Pulmonary artery endothelial cell (primary cell): ENCODE measurements at places on chromosomes 6 and 20.

DNA sequence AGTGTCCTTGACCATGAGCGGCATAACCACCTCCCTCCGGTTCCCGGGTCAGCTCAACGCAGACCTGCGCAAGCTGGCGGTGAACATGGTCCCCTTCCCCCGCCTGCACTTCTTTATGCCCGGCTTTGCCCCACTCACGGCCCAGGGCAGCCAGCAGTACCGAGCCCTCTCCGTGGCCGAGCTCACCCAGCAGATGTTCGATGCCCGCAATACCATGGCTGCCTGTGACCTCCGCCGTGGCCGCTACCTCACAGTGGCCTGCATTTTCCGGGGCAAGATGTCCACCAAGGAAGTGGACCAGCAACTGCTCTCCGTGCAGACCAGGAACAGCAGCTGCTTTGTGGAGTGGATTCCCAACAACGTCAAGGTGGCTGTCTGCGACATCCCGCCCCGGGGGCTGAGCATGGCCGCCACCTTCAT lies 4.9 kb downstream of the TUBB1 start:
- no peak for DNase-seq

- no peak for DNase-seq
Observed at GRCh38 chr6:113809826-113810225, 47.3 kb upstream of the MARCKS start.

- DNase-seq, result no peak
Observed at GRCh38 chr6:112906726-112907125, 559.6 kb downstream of the RFPL4B start.

DNA sequence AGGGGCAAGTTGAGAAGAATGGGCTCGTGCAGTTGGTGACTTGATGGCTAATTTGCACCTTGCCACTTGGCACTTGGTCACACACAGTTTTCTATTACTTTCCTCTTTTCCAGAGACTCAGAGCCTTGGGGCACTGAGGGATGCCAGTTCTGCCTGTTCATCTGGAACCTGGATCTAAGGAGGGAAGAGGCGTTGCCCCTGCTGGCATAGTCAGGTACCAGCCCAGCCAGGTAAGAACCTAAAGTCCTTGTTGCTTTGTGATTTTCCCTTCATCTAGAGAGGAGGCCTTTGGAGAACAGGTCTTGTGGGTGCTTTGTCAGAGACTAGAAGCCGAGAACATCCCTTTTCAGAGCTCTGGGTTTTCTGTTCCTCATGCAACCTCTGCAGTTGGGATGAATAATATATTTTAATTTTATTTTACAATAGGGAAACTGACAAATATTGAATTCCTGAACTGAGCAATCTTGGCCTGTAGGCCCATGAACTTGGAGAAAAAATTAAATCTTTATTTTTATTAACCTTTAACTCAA lies 11.4 kb downstream of the SYTL3 start:
- no peak for DNase-seq

DNA sequence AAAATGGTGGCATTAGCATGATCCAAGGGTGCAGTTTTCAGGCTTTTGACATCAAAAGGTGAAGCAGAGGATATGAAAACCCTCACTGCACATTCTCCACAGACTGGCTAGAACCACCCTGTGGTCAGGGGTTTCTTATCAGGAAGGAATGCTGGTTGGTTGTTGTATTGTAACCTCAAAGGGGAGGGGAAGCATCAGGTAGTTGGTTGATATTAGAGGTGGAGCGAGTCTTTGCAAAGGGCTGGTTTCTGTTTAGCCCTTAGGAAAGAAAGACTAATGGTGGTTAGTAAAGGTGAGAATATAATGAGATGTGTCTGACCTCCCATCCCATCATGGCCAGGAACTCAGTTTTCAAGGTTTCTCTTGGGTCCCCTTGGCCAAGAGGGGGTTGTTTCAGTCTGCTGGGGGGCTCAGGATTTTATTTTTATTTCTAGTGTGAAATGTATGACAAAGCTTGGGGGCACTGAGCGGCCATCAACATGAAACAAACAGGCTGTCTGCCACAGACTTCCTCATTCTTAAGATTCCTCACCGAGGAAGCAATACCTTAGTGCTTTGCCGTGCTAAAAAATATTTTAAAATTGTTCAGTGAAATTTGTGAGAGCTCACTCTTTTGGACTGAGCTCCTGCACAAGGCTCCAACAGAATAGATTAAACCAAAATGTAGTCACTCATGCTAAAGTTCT lies 47.5 kb upstream of the PROKR2 start:
- no peak for DNase-seq

DNA sequence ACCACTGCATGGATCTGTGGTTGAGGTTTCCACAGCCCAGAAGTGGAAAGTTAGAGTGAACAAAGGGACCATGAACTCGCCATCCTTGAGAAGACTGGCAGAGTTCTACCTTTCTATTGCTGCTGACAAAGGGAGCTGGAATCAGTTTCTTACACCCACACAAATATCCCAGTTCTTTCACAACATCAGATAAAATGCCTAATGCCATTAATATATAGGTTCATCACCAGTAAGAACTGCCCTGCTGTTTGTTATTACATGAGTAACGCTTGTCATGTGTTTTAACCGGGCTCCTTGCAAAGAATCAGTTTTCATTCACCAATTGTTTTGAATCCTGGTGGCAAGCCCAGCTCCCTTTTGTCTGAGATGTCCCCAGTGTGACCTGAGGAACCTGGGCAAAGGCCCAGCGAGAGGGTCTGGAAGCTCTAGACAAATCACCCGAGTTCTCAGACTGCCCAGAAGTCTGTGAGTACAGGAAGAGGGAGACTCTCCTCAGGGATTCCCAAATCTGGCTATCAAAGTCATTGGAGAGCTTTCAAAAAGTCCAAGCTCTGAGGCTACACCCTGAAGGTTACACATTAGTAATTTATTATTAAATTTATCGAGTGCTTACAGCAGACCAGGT lies 7.5 kb upstream of the CD164 start:
- DNase-seq, result no peak

GRCh38 chr6:38319256-38320212 lies 320.2 kb downstream of the BTBD9 start:
- no peak for DNase-seq

DNA sequence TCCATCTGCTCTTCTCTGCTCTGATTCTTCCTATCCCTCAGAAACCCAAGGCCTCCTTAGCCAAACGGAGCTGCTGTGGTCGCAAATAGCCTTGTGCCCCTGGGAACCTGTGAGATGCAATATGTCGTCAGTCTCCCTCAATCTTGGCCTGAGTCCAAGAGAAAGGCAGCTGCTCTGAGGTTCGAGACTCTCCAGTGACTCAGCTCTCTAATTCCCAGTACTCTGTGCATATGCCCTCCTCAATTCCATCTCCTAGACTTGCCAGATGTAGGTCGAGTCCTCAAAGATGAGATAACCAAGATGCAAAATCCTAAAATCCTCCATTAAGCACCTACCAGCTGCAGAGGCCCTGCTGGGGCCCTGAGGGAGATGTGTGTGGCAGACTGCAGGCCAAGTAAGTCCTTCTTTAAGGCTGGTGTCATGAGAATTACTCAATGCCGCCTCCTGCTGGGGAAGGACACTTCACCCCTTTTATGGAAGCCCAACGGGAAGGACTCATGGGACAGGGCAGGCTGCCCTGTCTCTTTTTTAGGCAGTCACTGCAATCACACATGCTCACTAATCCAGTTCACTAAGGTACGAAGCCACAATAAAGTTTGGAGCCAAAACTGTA lies 28.5 kb downstream of the C6orf15 start:
- DNase-seq, result no peak

DNA sequence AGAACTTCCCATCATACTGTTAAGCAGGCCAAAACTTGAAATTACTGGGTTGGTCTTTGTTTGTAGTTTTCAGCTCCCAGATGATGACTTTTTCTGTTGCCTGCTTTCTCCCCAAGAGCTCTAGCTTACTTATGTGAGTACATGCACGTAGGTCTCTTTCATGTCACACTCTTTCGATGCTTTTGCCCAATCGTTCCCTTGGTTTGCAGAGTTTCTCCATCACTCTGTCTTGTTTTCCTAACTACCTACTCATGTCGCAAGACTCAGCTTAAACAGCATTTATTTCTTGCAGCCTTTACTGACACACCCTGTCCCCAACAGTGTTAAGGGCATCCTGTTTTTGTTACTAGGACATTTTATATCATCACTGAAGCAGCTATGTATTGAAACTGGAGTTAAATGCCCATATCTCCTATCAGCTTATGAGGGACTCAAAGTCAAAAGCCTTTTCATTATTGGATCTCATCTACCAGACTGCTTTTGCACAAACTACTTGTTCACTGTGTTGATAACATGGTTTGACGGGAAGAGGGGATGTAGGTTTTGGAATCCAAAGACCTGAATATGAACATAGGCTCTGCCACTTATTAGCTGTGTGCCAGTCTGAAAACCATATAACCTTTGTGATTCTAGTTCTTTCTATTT lies 2.9 kb downstream of the ARG1 start:
- DNase-seq, result no peak

DNA sequence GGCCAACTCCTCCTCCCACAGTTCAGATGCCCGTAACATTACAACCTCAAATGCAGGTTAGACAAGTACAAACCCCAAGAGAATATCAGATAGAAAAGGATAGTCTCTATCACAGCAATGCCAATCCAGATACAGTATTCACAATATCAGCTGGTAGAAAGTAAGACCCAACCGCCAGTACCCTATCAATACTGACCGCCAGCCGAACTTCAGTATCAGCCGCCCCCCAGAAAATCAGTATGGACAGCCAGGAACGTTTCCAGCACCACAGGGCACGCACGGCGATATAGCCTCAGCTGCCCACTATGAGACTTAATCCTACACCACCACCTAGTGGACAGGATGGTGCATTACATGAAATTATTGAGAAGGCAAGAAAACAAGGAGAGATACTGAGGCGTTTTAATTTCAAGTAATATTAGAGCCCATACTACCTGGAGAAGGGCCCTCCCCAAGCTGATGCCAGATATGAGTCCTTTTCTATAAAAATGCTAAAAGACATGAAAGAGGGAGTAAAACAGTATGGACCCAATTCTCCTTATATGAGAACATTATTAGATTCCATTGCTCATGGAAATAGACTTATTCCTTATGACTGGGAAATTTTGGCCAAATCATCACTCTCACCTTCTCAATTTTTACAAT lies 17.6 kb upstream of the EIF2S2 start:
- DNase-seq, result peak; percentile 44

- no peak for DNase-seq
Observed at GRCh38 chr6:87482366-87482765, 9.6 kb downstream of the SLC35A1 start.

GRCh38 chr6:155936551-155936950 lies 480.9 kb upstream of the NOX3 start:
- no peak for DNase-seq

- no peak for DNase-seq
Observed at GRCh38 chr6:131861381-131861780, 53.6 kb downstream of the ENPP1 start.

DNA sequence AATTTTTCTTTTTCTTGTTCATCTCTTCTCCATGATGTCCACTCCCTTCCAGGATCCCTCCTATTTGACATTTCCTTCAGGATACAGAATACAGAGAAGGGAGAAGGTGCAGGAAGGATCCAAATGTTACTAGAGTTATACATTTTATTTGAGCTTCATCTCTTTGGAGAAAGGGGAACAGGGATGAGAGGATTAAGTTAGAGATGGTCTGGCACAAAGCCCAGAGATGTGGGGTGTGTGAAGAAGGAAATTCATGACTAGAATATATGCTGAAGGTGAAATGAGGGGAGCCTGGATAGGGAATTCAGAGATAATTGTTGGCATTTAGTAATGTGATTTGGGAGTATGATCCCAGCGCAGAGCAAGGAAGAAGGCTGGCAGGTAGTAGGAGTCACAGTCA lies 22.5 kb upstream of the SRPK1 start:
- no peak for DNase-seq

DNA sequence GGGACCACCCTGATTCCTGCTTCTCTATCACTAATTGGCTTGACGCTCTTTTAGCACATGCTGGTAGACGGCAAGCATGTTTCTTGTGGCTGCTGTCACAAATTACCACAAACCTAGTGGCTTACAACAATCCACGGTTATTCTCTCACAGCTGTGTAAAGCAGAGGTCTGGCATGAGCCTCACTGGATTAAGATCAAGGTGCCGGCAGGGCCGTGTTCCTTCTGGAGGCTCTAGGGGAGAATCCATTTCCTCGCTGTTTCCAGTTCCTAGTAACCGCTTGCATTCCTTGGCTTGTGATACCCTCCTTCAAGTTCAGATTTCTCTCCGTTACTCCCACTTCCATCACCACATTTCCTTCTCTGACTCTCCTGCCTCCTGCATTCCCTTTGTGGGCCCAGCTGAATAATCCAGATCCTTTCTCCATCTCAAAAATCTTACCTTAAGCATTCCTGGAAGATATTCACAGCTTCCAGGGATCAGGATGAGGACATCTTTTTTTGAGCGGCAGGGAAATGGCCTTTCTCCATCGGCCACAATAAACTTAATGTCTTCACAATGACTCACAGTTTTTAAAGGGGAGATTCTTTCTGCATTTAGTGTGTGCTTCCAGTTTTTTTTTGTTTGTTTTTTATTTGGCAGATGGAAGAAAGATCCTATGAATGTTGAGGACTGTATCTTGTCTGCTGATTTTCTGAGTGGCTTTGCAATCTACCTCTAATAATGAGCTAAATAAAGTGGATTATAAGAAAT lies 39.9 kb downstream of the BMP6 start:
- DNase-seq, result no peak

- no peak for DNase-seq
Observed at GRCh38 chr20:52207020-52207810, 15.6 kb upstream of the ZFP64 start.

GRCh38 chr6:158290040-158290439 lies 22.2 kb upstream of the TULP4 start:
- DNase-seq, result no peak

GRCh38 chr6:14751645-14752175 lies 494.2 kb upstream of the JARID2 start:
- DNase-seq, result no peak

GRCh38 chr20:2135013-2135412 lies 33.4 kb downstream of the STK35 start:
- no peak for DNase-seq

- peak; percentile 53 for DNase-seq
Observed at GRCh38 chr20:11454966-11455799, 462.5 kb upstream of the BTBD3 start.

- DNase-seq, result peak; percentile 15
Observed at GRCh38 chr6:76876922-76877553, 586.3 kb downstream of the HTR1B start.

- no peak for DNase-seq
Observed at GRCh38 chr6:12032783-12033573, 20.9 kb downstream of the HIVEP1 start.

- DNase-seq, result no peak
Observed at GRCh38 chr20:33967126-33967525, 26.6 kb upstream of the RALY start.

DNA sequence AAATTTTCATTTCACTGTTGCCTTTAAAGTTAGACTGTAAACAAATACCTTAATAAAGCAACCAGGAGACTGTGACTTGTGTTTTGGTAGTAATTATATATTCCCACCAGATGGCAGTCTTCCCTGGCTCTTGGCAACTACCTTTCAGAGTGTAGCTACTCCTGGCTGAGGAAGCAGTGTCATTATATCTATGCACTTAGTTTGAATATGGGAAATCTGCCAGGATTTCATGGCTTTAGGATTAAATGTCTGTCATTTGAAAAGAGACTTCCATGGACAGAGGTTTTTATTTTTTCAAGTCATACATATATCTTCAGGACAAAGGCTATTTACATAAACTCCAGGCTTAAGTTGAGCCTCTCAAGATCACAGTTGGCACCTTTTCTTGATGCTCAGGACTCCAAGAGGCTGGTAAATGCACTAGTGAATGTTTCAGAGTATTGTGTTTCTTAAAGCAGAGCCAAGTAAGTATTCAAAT lies 160.1 kb downstream of the C6orf58 start:
- peak; percentile 39 for DNase-seq
